ENCODE measurements at places on chromosomes 4 and X. TPM values are rescaled to one million over a fixed set of nuclear protein-coding genes. Genes with fewer than 3 reads are reported as not detected.
A peak's percentile ranks its signal among the peaks of the same experiment; 100 is the strongest.

GRCh38 chr4:178255172-178255571, 812.9 kb upstream of the AGA start:
- no peak for DNase-seq

- no peak for DNase-seq
Observed at GRCh38 chr4:98672583-98673287, 14.3 kb upstream of the TSPAN5 start.

GABRG1 gene
- 0.53 TPM for polyA plus RNA-seq

DNA sequence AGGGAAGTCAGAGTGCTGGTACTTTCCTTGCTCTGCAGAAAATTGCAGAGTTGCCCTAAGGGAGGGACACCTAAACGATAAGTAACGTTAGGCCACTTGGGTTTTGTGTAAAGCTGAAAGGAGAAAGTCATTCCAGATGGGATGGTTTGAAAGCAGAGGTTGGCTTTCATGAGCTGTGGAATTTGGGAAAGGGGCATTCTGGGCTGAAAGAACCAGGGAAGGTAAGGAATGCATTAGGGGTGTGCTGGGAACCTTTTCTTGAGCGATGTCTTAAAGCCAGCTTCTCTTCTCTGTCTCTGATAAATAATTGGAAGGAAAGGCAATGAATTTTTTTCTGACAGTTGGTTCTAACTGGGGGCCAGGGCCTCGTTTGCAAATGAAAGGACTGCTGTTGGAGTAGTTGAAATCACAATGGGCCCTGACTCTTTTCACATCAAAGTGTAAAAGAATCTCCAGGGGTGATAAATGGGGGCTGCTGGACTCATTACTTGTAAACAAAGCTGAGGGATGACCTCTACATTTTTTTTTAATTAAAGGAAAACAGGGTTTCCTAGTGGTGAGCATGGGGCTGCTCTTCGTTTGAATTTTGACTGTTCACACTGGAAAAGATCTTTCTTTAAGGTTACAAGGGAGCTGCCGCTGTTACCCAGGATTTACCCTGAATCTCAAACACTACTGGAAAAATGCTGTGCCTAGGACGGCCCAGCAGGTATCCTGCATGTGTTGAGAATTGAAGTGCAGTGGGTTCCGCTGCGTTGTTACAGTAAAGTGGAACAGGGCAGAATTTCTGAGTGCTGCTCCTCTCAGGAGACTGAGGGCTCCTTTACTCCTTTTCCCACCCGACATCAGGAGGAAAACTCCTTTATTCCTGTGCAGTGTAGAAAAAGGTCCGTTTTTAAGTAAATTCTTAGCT, 25.0 kb downstream of the AFF1 start:
- no peak for DNase-seq

- DNase-seq = no peak
Observed at GRCh38 chrX:13826770-13827169, 9.9 kb upstream of the GPM6B start.

TAF7L gene
- polyA plus RNA-seq = 0.25 TPM

DNA sequence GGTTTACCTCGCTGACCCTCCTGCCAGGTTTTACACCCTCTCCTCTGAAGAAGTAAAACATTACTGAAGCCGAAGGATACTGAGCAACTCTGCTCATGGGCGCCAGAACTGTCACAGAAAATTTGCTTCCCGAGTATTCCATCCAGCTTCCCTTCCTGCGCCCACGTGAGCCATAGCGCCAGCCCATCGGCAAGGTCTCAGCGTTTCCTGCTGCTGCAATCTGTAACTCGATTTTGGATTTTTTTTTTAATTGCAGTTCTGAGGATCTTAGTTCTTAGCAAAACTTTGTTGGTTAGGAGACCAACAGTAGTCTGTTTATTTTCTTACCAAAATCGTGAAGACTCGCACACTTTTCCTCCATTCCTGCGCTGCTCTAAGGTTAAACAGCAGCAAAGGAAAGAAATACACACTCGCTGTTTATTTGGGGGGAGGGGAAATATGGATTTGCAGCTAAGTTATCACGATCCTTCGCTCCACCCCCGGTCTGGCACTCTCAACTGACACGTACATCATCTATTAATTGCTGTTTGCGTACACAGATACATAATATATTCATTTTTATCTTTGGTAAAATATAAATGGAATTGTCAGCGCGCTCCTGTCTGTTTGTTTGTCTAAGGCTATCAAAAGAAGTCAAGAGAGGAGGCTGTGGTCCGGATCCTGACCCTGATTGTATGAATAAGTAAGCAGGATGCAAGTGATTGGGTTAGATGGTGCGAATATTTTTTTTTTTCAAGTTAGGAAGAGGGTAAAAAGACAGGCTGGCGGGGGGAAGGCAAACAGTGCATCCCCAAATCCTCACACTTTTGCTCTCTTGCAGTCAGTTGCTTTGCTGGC, at the start of gene TLL1:
TLL1 (plus strand) TSS at position 777 of the 837 bp plus-strand sequence. CDS start 668 bp downstream, outside the sequence.
- DNase-seq = no peak

CENPVL3 gene
- polyA plus RNA-seq = 0.20 TPM

- DNase-seq = no peak
Observed at GRCh38 chr4:176052744-176053143, 12.9 kb upstream of the WDR17 start.

- no peak for DNase-seq
Observed at GRCh38 chr4:11228530-11228929, 200.2 kb downstream of the HS3ST1 start.

GAB1 gene
- polyA plus RNA-seq = 31.1 TPM

CLDN22 gene
- not detected for polyA plus RNA-seq

UGT2A1 gene
- polyA plus RNA-seq = not detected

ARSJ gene
- polyA plus RNA-seq = 3.2 TPM

- no peak for DNase-seq
Observed at GRCh38 chrX:2652106-2652505, 39.0 kb upstream of the CD99 start.

- no peak for DNase-seq
Observed at GRCh38 chrX:9147086-9147485, 113.2 kb upstream of the FAM9B start.

- no peak for DNase-seq
Observed at GRCh38 chr4:184447664-184448063, 26.7 kb downstream of the IRF2 start.

GRCh38 chr4:146852360-146852759, 93.3 kb downstream of the TTC29 start:
- no peak for DNase-seq

ATXN3L gene
- polyA plus RNA-seq = not detected

GRCh38 chr4:130249002-130249401, 1153.0 kb downstream of the C4orf33 start:
- DNase-seq = no peak

GRCh38 chrX:70168238-70169188, 8.8 kb upstream of the DGAT2L6 start:
- peak; percentile 54 for DNase-seq

DNA sequence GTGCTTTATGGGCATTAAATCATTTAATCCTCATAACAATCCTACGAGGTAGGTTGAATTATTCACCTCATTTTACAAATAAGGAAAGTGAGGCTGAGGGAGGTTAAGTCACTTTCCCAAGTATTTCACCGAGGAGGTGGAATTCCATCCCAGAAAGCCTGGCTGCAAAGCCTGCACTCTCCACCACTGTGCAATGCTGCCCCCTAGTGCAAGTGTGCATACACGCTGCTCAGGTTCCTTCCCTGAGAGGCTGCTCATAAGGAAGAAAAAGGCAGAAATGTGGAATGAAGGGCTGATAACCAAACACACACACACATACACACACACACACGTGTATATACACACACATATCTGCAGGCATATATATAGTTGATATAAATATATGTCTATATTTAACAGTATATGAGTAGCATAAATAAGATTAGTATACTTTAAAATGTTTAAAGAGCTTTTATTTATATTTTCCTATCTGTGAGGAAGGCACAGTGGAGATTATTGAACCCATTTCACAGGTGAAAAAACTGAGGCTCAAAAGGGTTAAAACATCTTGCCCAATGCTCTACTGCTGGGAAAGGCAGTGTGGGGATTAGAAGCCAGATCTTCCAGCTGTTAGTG, 714.5 kb upstream of the TENM3 start:
- no peak for DNase-seq

DMD gene
- polyA plus RNA-seq = 14.0 TPM

DNA sequence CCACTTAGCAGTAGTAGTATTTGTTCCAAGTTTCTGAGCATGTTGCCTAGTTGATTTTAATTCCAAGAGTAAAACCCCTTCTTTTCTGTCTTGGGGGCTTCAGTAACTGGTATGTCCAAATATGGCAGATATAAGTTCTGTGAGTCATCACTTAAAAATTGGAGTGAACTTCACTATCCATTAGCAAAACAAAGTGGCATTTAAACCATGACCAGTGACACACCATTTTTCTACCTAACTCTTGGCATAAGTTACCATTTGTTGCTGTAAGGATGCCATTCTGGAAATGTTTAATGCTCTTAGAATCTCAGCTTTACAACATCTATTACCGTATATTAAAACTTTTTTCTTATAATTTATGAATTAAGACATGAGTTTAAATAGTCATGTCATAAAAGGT, 102.0 kb downstream of the CBR4 start:
- no peak for DNase-seq

DNA sequence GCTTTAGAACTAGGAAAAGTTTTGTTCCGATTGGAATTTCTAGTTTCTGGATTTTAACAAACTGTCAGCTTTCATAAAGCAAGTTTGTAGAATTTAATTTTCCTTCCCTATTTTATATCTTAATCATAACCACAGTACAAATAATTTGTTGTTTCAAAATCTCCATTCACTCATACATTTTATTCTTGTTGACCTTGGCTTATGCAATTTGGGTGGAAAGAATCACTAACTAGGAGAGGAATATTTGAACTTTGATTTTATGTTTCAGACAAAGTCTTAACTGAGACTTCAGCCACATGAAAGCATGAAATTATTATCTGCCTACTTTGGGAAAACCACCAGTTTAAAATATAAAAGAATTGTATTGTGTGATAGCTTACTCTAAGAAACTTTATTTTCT, 427.9 kb downstream of the SPRY1 start:
- no peak for DNase-seq

- DNase-seq = no peak
Observed at GRCh38 chr4:188130355-188130754, 8.9 kb upstream of the TRIML1 start.

DNA sequence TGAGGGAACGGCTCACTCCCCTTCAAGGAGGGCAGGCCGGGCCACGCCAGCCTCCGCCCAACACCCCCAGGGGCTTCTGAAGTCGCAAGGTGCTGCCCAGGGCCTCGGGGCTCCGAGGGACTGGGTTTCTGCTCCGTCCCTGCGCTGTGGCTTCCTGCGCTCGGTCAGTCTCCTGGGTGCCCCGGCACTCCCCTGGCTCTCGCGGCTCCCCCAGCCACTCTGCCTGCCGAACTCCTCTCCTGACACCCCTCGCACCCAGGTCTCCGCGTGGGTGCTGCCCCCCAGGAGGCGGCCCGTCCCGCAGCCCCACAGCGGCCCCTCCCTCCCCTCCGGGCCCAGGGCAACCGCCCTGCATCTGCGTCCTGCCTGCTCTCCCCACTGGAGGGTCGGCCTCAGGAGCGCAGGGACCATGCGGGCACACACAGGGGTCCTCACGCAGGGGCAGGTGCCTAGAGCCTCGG, 151.9 kb downstream of the AFAP1 start:
- peak; percentile 21 for DNase-seq

CDKL2 gene
- 1.2 TPM for polyA plus RNA-seq

DNA sequence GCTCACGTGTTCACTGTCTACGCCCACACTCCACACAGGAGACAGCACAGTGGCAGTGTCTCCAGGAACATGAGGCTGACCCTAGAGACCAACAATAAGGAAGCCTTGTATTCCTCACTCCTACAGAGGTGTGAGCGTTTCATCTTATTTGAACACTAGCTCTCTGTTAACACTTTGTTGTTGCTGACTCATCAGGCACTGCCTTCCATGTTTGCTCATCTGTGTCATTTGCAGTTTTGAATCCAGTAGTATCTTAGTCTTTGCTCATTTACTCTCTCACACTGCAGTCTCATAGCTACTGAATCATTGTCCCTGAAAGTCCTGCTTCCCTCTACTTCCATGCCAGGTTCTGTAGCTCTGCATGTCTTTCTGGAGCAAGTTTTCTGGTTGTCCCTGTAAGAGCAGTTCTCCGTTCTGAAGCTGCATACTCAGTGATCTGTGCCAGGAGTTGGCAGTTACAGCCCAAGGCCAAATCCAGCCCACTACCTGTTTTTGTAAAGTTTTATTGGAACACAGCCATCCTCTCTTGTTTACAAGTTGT, 80.3 kb upstream of the DCLK2 start:
- DNase-seq = no peak

DNA sequence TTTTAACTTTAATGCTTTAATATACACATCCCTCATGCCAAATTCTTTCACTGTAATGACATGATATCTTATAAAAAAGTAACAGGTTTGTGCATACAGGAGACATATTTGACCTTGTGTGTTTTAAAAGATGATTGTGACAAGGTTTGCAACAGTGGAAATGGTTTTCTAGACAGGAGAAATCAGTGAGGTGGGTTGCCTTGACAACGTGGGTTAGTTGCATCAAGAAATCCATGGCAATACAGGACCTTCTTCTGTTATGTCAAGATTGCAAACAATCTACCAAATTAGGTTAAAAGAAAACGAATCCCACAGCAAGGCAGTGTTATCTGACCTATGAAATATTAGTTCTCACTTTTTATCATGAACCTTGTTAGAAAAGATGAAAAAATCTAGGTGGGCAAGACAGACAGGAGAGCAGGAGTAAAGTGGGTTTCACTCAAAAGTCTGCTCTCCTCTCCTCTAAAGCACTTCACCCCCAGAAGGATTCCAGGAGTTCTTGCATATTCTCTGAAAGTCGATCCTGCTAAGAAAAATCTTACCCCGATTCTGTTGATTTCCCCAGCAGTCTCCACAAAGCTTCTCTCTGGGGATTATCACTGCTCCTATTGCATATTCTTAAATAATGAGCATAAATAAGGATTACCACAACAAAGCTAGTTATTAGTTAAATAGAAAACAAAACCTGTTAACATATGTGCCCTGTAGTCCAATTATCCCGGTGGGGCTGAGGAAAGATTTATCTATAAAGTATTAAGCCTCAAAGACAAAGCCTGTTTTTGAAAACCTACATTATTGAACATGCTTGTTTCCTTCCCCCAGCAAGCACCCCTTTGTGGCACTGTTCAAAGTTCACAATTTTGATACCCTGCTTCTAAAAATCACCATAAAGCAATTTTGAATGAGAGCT, 71.0 kb downstream of the TMA16 start:
- no peak for DNase-seq

DNA sequence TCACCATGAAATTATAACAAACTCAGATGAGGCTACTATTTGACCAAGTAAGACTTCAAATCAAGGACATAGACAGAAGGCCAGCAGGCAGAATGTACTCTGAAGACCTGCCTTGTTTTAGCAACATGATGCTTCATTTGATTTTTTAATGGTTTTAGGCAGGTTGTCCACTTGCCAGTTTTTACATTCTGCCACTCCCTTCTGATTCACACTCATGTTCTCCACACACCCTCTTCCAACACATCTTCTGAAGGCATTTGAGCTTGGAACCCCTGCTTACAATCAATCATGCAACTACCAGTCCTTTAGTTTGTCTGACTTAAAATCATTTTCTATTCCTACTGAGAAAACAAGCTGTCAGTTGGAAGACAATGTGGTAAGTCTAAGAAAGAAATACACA, 114.9 kb upstream of the SMIM31 start:
- DNase-seq = no peak
